Stromal cell of bone marrow (primary cell): ENCODE measurements at places on chromosomes 12 and 14.

GRCh38 chr12:59452746-59453145 lies 143.1 kb upstream of the SLC16A7 start:
- DNase-seq = peak; percentile 13

- DNase-seq = no peak
These were observed 1.1 kb upstream of the CKAP4 start for GRCh38 chr12:106248846-106249371.

DNA sequence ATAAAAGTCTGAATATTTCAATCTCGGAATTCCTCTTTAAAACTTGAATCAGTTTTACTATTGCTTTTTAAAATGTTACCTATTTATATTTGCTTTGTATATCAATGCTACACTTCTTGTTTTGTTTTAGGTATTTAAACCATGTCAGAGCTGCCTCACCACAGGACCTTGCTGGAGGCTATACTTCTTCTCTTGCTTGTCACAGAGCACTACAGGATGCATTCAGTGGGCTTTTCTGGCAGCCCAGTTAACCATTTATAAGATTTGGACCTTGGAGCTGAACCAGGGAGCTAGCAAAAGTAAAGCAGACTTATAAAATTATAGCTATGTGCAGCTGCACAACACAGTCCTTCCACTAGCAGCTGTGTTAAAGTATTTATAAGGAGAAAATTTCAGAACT lies 12.8 kb downstream of the TRMT5 start:
- DNase-seq = no peak

DNA sequence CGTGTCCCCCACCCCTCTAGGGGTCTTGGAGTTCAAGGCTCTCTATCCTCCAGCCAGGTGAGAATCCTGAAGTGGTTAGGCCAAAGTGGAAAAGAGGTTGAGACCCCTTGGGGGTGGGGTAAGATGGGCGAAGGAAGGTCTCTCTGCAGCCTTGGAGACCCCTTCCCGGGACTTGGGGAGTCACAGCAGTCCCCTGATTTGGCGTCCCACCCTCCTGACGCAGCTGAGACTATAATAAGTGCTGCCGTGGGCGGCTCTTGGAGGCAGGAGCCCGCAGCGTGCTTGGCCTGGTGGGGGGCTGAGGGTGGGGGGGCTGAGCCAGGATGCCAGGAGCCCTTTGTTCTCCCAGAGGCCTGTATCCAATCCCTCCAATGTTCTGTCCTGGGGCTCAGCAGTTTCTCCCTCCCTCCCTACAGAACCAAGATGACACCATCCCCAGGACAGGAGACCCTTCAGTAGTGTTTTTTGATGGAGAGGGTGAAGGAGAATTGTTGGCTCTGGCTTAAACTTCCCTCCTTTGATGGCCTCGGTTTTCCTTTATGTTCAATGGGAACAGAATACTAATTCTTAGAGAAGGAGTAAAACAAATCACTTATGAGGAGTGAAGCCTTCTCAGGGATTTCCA lies 1.5 kb upstream of the AGAP2 start:
- DNase-seq = no peak

GRCh38 chr12:113464452-113464775 lies 7.3 kb downstream of the LHX5 start:
- DNase-seq = no peak

DNA sequence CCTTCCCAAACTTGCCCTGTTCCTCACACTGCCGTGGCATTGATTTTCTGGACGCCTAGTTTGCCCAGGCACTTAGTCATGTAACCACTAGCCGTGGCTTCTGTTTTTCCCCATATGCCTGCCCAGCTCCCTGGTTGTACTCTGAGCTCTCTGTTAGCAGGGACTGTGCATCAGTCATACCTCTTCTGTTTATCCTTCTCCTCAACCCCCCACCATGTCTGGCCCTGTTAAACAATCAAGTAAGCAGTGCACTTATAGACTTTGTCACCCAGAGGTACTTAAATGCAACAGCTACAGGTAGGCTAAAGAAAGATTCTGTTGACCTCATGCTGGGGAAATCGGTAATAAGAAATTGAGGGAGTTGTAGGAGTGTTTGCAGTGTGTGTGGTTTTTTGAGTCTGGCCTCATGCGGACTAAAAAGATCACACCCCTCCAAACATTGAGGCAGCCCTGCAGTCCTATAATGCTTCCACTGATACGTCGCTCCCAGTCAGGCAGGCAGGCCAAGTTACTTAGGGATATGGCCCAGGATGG lies 17.0 kb downstream of the UBE3B start:
- DNase-seq = no peak

GRCh38 chr12:68078737-68079136 lies 80.8 kb downstream of the IFNG start:
- no peak for DNase-seq

DNA sequence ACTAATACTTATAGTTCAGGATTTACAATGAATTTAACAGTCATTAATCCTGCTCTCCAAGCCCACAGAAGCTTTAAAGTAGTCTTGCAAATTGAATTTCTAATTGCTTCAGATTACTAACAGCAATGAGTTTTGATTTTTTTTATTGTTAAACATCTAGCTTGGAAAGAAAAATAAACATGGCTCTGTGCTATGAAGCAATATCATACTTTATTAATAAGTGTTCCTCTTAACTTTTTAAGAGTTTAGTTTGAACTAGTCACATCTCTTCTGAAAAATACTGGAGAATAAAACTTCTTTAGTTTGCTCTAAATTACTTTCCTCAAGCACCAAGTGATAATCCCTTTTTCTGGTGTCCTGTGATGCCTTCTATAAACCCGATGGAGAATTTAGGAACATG lies 250.2 kb downstream of the TRHDE start:
- DNase-seq = no peak

GRCh38 chr12:110344657-110345056 lies 58.9 kb downstream of the ANAPC7 start:
- DNase-seq = no peak

DNA sequence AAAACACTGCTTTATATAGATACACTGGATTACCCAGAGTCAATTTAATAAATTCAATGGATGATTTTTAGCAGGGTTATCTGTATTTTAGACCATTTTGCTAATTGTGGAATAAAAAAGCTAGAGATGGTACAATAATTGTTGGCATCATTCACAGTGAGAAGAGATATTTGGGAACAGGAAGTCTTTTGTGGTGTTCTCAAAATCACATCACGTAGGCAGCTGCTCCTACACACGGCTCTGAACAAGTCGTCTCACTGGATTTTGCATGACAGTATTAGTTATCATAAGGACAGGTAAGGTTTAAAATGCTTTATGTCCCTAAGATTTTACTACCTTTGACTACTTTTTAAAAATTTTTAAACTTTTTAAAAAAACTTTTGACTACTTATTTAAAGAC lies 52.0 kb downstream of the PAPLN start:
- no peak for DNase-seq

DNA sequence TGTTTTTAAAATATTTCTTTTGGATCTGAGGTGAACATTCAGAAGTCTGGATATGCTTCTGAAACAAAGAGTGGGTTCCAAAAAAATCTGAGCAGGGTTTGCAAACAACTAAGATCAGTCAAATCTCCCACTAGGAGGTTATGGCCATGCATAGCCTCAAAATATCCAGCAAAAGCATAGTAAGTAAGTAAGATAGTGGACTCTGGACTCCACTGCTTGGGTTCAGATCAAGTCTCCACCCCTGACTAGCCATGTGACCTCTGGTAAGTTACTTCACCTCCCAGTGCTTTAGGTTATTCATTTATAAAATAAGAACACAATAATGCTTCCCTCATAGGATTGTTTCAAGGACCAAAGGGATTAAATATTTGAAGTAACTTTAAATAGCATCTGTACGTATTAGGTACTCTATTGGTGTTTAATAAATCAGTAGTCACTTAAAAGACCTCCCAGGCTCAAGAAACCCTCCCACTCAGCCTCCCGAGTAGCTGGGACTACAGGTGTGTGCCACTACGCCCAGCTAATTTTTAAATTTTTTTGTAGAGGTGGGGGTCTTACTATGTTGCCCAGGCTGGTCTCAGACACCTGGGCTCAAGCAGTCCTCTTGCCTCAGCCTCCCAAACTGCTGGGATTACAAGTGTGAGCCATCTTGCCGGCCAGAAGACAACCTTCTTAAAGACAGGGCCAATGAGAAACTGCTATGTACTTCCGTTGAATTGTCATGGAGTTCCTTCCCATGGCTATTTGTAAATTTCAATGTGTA lies 95.7 kb upstream of the SOX5 start:
- DNase-seq = no peak
